Neural progenitor cell (in vitro differentiated cells): ENCODE measurements at places on chromosomes 5 and 9.

GRCh38 chr5:78065663-78066062 lies 228.8 kb downstream of the AP3B1 start:
- DNase-seq = peak; percentile 33

GRCh38 chr9:101995231-101995630 lies 256.8 kb upstream of the GRIN3A start:
- no peak for DNase-seq

- DNase-seq = no peak
Measured at GRCh38 chr5:66222455-66222854, 78.4 kb downstream of the SREK1 start.

DNA sequence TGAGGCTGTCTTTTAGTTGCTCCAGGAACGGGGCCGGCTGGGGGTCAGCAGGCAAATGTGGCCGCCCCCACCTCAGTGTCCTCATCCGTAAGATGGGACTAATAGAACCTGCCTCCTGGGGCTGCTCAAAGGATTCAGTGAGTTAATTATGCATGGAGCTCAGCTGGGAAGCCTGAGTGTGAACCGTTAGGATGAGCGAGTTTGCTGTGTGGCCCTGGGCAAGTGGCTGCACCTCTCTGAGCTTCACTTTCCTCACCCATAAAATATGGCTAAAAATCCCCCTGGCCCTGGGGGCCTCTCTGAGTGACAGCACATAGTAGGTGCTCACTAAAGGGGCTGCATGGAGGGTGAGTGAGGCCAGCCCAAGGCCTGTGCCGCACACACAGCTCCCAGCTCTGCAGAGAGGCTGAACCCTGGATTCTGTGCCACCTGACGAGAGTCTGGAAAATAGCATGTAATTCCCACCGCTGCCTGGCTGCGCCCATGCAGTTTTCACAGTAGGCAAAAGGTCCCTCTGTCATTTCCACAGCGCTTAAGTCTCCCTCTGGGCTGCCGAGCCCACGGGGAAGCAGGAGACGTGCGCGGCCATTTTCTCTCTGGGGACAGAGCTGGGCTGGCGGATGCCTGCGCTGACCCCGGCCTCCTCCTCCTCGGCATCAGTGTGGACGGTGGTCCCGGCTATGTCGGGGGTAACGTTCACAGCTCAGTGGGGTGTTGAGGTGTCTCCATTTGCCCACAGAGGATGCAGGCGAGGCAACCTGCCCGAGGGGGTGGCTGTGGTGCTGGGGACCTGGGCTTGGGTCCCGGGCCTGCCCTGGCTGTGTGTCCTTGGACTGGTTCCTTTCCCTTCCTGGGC lies 18.2 kb downstream of the ASS1 start:
- no peak for DNase-seq

GRCh38 chr9:89375191-89375760 lies 57.0 kb downstream of the SECISBP2 start:
- no peak for DNase-seq

DNA sequence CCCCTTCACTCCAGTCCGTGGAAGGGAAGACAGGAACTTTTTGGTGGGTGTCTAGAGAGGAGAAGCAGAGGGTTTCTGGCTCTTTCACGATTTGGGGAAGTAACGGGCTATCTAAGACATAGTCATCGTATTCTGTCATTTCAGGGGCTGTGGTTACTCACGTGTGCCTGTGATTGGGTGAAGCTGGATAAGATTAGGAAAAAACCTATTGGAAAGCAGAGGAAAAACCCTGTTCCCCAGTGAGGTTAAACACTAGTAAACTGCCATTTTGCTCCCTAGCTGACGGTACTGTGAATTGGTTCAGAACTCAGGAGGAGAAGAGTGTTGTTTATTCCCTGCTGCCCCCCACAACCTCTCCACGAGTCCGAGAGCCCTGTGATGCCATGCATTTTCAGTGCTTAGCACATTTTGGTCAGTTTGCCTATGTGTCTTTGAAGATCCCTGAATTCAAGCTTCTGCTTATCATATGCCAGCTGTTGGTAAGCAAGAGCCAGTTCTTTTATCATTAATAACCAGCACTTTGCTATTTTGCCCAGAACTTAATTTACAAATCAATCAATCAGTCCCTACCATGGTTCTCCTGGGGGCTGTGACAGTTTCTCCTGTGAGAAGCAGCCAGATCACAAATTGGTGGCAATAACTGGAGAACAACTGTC lies 45.1 kb upstream of the ROR2 start:
- DNase-seq = no peak
